ENCODE measurements at places on chromosomes 16 and 17. TPM values are rescaled to one million over a fixed set of nuclear protein-coding genes. Genes with fewer than 3 reads are reported as not detected.

The ARL16 gene
- total RNA-seq, result 22.9 TPM

The CMTM2 gene
- total RNA-seq, result not detected

The P2RX1 gene
- total RNA-seq, result 1.3 TPM

The TBC1D28 gene
- not detected for total RNA-seq

The NEK8 gene
- 2.2 TPM for total RNA-seq

The TMEM94 gene
- total RNA-seq, result 28.5 TPM

GRCh38 chr17:1617620-1618174, 10.9 kb downstream of the SLC43A2 start:
- peak; percentile 74 for DNase-seq

DNA sequence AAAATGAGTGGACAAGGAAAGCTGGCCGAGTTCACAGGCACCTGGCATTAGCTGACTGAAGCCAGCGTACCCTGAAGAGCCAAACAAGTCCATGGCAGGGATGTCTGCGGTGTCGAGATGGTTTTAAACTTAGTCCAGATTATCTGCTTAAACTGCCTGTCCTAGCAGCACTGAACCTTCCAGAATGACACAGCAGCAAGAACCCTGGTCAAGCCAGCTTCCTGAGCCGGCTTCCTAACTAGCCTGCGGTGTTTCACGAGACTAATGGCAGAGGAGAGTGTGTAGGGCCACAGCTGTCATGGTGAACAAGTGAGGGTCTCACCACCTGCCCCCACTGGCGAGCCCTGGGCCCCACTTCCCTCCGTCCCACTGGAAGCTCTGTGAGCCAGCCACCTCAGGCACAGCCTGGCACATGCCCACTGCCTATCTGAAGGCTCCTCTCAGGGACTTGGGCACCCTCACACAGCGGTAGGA, 28.8 kb upstream of the MTSS2 start:
- DNase-seq, result no peak

DNA sequence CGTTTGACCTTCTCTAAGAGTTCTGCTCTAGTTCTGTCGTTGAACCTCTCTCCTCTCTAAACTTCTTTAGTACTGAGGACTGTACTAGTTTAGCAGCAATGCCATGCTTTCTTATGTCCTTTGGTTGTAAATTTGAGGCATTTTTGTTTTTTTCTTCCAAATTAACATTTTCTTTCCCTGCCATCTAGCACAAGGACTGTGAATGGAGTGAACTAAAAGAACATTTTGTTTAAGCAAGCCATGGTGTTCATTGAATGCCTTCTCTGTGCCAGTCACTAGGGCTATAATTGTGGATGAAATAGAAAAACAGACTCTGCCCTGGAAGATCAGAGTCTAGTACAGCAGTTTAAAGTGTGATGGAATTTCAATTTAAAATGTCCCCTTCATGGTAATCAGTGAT, 137.9 kb downstream of the FTO start:
- no peak for DNase-seq

DNA sequence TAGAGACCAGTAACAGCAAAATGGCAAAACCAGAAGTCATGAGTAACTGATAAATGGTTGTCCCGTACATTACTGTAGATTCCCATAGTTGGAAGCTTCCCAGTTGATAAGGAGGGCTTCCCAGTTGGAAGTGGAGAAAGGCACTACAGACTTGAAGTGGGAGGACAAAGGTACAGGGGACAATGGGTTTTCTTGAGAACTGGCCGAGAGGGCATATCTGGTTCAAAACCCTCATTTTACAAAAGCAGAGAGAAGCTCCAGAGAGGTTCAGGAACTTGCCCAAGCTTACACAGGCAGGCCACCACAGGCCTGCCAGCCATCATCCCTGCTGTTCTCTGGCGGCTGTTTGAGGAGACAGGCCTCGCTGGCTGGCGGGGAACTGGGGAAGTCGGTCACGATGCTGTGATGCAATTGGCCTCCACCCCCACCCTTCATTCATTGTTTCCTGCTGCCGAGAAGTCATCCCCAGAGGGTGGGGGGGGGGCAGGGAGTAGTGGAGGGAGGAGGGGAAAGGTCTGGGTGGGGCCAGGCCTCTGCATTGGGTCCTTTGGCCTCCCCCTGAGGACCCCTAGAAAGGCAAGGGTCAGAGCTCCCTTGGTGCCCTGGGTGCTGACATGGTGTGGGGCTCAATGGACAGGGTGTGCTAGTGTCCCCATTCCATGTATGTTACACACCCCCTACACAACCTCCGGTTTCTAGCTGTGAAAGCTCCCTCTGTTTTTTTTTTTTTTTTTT, 3.0 kb downstream of the UBALD2 start:
- peak; percentile 83 for DNase-seq

GRCh38 chr16:57518520-57518919, 17.9 kb downstream of the CCDC102A start:
- DNase-seq, result no peak

- peak; percentile 51 for DNase-seq
These were observed 1.3 kb downstream of the FOXC2 start for GRCh38 chr16:86567701-86568581.

GRCh38 chr17:78915872-78916632, 9.1 kb downstream of the TIMP2 start:
- DNase-seq, result peak; percentile 82

GRCh38 chr17:74528491-74529199, 2.6 kb downstream of the CD300LB start:
- no peak for DNase-seq

DNA sequence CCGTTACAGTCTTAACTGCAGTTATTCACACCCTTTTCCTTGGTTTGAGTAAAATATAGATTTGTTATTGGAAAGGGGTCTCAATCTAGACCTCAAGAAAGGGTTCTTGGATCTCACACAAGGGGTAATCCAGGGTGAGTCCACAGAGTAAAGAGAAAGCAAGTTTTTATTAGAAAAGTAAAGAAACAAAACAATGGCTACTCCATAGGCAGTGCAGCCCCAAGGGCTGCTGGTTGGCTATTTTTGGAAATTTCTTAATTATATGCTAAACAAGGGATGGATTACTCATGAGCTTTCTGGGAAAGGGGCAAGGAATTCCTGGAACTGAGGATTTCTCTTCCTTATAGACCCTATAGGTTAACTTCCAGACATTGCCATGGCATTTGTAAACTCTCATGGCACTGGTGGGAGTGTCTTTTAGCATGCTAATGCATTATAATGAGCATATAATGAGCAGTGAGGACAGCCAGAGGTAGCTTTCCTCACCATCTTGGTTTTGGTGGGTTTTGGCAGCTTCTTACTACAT, 24.5 kb upstream of the MILR1 start:
- DNase-seq, result no peak

DNA sequence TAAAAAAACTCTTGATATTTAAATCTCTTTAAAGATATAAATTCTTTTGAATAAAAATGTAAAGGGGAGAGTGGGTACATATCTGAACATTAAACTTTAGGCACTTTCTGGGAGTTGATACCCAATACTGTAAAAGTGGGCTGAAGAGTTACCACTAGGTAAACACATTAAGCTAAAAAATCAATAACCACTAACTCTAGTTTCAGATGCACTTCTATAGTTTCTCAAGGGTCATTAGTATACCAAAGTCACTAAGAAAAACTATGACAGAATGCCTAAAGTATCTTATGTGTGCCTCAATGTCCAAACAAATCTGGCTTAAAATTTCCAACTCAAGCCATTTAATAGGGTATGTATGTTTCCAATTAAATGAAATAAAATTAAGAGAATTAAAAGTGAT, 13.1 kb upstream of the CFDP1 start:
- no peak for DNase-seq

All from fibroblast of villous mesenchyme (primary cell).